Thyroid gland (tissue), 4 donors: ENCODE measurements at places on chromosomes 7 and 10.
A peak's percentile ranks its signal among the peaks of the same experiment; 100 is the strongest.

DNA sequence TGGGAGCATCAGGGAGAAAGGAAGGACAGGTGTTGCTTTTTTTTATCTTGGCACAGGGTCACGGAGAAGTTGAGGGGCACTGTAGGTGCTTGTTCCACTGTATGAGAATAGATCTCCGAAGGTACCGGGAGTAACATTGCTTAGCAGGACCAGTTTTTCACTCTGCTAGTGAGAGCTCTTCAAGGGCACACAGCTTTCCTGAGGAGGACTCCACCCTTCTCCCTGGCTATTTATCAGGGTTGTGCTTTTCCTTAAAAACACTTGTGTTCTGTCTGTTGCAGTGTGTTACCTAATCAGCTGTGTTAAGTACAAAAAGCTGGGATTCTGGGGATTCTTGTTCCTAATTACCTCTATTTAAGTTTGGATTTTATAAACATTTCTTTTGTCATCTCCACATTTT is 160.5 kb downstream of the SND1 start:
- peak; percentile 25 for DNase-seq

DNA sequence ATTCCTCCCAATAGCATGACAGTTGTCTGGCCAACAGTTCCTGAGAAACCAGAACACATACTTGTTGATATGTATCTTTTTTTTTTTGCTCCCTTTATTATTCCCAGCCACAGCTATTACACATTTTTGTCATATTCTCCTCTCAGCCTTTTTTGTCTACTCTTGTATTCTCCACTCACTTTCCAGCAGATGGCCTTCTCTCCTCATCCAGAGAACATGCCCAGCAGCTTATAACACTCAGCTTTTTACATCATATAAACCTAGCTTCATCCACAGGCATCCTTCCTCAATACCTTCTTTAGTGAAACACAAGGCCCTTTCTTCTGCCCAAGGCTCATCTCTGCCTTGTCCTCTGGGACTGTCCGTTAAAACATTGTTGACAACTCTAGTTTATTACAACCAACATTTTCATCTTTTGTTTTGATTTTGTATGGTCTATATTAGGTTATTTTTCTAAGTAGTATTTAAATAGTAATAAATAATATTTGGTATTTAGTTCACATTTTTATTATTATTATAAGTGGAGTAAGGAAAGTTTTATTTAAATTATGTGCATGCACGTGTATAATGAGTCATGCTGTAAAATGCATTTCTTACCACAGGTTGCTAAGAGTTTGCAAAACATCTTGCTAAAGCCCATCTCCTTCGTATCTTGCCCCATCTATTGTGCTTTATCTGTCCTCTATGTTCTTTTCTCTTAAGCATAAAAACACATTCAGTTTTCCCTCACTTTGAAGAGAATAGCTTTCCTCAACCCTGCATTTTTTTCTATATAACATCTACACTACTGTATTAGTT is 101.5 kb downstream of the ORC5 start:
- no peak for DNase-seq

DNA sequence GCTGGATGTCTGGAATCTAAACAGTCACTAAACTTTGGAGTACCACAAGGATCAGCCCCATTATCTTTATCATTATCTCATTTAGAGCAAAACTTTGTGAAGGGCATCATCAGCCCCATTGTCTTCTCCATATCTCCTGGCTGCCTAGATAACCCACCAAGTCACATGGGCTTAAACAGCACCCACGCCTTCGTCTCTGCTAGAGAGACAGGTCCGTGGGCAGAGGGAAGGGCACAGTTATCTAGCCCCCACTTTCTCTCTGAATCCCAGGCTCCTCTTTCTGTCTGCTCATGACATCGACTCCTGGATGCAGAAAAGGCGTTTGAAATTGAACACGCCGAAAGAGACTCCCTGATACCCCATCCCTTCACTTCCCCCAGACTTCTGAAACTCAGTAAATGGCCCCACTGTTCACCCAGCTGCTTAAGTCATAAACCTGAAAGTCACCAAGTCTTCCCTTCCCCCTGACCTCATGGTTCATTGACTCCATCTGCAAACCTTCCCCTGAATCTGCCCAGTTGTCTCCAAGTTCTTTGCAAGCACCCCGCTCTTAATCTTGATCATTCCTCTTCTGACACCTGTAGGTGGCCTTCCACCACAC is 20.9 kb upstream of the PARD3 start:
- DNase-seq = no peak

DNA sequence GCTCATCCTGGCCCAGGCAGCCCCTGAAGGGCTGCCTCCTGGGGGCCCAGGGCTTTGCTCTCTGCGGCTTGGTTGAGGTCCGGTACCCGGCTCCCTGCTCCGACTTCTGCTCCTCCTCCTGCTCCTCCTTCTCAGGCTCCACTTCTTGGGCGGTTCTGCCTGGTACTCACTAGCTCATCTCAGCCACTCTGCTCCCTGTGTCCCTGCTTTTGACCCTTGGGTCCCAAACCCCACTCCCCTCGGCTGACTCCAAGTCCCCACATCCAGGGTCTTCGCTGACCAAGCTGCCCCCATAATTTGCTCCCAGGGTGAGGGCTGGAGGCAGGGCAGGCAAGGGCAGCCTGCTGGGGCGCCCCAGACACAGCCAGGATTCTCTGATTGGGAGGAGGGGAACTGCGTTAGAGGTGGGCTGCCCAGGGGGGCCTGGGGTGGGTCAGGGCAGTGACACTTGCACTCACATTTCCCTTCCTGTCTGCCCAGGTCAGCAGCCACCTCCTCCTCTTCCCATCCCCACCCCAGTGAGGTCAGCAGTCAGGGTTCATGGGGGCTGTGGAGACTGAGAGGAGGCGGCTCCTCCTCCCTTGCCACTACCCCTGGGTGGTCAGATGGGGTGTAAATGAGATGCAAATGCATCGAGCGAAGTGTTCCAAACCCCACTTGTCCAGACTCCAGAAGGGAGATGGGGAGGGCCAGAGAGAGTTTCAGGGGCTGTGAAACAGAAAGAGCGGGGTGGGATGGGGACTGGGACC is 2.2 kb downstream of the SMARCD3 start:
- DNase-seq = peak; percentile 33
